ENCODE measurements at places on chromosomes 12 and 14.

GRCh38 chr12:124938587-124938986 is 24.1 kb upstream of the UBC start:
- no peak for DNase-seq

DNA sequence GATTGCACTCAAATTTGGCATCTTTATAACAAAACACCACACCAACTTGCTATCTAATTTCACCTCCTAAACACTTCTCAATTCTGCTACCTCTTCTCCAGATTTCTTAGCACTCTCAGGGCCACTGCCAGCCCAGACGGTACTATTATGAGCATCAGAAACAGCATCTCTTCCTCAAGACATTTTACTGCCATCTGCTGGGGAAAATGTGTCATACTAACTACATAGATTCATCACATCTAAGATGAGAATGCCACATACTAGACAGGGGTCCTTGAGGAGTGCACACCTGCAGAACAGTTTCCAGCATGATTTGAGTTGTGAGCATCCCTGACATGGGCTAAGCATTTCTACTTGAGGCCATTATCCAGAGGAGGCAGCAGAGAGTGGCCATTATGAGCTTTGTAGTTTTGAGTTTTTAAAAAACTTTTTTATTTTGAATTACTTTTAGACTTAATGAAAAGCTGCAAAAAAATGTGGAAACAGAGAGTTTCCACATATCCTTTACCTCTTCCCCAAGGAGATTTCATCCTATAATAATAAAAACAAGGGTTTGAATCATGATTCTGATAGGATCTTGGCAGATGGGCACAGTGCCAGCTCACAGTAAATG is 15.1 kb upstream of the GRIP1 start:
- peak; percentile 80 for DNase-seq

- DNase-seq = no peak
Measured at GRCh38 chr14:100775831-100776591, 49.3 kb downstream of the DLK1 start.

DNA sequence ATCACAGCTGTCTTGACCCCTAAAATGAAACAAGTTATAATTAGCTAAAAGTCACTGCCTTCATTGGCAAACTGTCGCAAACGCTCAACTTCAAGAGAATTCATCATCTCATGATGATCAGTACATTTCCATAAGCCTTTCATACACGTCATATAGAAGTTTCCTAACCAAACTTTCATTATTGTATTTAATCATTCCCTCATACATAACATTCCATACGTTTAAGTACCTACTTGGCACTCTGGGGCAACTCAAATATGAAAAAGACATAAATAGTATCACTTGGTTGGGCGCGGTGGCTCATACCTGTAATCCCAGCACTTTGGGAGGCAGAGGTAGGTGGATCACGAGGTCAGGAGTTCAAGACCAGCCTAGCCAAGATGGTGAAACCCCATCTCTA is 12.4 kb upstream of the PPP2R5E start:
- DNase-seq = no peak

GRCh38 chr12:58657190-58657589 is 263.1 kb downstream of the LRIG3 start:
- no peak for DNase-seq

DNA sequence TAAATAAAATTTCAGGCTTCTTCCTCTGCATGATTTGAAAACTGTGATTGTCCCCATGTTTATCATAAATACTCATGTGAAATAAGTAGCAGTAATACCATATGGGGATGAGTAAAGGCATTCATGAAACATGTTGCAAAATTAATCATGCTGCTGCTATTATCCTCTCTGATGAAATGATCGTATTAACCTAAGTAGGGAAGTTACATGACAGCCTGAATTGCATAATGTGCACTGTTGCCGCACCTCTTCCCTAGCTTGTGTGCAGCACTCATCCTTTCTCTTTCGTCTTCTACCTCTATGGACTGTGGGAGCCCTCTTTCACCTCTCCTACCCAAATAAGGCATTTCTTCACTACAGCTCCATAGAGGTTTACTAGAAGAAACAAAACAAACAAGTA is 367.6 kb downstream of the SOX5 start:
- peak; percentile 18 for DNase-seq
